Large intestine (tissue), 12 donors: ENCODE measurements at places on chromosomes 2 and 18. TPM values are rescaled to one million over a fixed set of nuclear protein-coding genes. Genes with fewer than 3 reads are reported as not detected.

Gene RNMT
- polyA plus RNA-seq = 31.3 TPM

Gene GLS
- polyA plus RNA-seq = 511 TPM

DNA sequence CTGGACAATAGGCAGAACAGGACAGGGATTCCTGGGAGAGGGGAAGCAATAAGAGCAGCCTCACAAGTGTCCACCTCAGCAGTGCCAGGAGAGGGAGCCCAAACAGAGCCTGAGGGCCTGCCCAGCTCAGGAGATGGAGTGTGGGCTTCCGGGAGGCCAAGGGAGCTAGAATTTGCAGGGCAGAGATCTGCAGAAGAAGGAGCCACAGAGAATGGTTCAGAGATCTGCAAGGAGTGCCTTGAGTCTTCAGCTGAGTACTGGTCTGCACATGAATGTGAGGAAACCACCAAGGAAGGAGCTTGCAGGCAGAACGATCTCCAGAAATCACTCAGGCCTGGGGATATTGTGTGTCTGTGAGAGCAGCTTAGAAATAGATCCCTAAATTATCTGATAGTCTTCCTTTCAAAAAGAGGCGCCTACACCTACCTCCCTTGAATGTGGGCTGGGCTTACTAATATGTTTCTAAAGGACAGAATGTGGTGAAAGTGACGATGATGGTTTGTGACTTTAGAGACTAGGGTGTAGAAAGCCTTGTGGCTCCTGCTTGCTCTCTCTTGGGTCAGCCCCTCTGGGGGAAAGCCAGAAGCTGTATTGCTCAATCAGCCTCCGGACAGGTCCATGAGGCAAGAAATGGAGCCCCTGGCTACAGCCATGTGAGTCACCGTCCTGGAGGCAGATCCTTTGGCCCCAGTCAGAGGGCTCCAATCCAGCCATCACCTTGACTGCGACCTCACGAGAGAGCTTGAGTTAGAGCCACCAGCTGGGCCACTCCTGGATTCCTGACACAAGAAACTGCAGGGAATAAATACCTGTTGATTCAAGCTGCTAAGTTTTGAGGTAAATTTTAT is 7.6 kb upstream of the LPIN1 start:
- no peak for DNase-seq

DNA sequence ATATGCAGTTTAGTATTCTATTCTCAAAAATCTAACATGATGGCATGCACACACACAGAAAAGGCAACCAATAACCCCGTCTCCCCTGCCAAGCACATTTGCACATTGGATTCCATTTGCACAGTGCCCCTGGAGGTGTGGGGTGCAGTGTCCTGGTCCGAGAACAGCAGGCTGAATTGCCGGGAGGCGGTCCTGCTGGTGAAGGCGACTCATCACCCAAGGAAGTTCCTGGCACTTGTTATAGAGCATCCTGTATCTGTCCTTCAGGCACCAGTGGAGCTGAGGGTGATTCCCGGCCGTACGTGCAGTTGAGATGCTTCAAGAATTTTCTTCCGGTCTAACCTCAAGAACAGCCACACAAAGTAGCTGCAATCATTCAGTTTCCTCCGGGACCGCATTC is 73.0 kb upstream of the RAB12 start:
- DNase-seq = no peak

Gene OTX1
- 0.04 TPM for polyA plus RNA-seq

Gene RAB17
- polyA plus RNA-seq = 164 TPM

Gene CYP27C1
- 2.0 TPM for polyA plus RNA-seq

DNA sequence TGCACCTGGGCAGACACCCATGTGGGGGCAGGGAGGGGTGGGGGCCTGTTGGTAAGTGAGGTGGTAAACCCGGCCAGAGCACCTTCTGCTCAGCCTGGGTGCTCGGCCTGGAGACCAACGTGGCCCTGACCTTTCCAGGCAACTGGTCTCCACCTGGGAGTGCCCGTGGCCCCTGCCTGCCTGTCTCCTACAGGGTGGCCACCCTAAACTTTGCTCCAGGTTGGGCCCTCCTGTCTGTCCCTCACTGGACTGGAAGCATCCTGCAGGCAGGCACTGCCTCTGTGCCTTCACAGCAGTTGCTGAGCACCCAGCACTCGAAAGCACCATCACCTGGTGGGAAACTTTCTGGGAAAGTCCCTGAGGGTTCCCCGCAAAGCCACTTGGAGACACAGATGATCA is 171.3 kb downstream of the TWIST2 start:
- DNase-seq = no peak
